ENCODE measurements at places on chromosomes 16 and 17.

DNA sequence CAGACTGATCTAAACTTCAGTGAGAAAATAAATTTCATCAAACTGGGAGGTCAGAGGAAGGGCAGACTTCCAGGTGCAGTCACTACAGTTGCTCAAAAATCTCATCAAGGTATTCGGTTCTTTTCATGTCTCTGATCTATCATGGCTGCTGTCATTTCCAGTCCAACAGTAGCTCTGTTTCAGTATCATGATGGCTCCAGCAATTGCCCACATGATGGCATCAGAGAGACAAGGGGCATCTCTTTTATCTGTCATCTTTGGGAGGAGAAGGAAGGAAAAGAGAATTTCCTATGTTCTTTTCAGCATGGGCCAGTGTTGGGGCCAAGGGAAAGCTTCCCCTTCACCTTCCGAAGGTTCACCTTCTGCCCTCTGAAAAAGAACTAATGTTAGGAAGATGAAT is 504.9 kb upstream of the HSBP1 start:
- no peak for ATAC-seq

DNA sequence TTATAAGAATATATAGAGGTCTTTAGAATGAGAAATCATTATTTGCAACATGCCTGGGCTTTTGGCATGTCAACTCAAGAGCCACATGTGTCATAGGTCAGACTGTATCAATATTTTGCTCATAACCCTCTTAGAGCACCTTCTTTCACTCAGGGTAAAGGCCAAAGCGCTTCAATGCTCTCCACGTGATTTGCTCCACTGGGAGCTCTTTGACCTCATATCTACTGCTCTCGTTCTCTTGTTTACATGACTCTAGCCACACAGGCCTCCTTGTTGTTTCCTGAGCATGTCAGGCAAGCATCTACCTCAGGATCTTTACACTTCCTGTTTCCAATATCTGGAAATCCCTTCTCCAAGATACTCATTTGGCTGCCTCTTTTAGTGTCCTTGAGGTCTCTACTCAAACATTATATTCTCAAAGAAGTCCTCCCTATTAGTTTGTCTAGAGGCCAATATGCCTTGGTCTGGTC is 148.4 kb downstream of the TOX3 start:
- no peak for ATAC-seq

DNA sequence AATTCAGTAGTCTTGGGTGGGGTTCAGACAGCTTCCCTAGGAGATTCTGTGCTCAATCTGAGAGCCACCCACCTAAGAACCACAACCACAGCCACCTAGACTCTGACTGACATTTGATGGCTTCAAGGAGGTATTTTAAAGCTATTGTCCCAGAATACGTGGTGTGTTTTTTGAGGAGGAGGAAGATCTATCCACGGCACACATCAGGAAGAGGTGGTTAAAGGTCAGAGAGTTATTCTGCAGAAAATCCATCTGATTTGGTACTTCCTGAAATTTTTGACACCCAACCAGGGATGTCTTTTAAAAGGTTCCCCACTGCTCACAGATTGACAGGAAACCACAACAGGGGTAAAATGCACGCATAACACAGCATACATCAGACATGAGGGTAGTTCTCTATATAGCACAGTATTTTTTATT is 25.1 kb downstream of the SMARCE1 start:
- ATAC-seq = peak; percentile 34

- no peak for ATAC-seq
Measured at GRCh38 chr16:72112452-72112792, 18.8 kb downstream of the DHX38 start.

- no peak for ATAC-seq
Measured at GRCh38 chr16:85625485-85626117, 12.5 kb downstream of the GSE1 start.

DNA sequence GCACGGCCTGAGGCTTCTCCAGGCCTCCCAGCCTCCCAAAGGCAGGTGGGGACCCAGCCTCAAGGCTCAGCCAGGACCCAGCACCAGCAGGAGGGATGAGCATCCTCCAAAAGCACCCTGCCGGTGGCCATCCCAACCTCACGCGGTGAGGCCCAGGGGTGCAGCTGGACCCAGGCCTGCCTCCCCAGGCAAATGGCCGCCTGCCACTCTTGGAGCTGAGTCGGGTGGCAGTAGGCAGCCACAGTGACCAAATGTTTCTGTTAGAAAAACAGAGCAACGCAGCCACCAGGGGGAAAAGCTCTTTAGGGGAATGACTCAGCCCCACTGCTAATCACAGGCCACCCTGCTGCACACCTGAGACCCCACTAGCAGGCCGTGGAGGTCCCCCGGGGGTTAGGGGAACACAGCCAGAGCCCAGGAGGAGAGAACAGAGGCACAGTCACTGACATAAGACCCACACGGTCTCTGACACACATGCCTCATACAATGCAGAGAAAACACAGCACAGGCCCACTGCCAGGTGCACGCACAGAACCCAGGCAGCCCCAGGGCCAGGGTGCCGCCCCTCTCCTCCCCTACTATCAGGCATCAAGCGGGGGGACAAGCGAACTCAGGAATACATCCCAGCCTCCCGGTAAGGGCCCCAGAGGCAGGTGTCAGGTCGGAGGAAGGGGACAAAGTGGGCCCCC is 12.4 kb downstream of the BCAR1 start:
- no peak for ATAC-seq

DNA sequence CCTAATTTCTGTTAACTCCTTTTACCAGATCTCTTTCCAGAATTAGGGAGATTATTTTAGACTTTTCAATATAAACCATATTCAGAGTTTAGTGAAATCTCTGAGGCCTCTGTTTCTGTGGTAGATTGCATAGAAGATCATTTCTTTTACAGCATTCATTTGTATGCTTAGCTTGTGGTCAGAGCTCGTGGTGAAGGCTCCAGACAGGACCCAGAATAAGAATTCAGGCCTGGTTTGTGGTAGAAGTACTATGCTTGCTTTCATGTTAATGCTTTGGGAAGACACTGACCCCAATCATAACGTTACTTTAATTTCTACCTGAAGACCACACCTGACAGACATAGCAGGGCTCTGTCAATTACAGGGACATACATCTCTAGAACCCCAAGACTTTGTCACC is 258.1 kb downstream of the FTO start:
- no peak for ATAC-seq

DNA sequence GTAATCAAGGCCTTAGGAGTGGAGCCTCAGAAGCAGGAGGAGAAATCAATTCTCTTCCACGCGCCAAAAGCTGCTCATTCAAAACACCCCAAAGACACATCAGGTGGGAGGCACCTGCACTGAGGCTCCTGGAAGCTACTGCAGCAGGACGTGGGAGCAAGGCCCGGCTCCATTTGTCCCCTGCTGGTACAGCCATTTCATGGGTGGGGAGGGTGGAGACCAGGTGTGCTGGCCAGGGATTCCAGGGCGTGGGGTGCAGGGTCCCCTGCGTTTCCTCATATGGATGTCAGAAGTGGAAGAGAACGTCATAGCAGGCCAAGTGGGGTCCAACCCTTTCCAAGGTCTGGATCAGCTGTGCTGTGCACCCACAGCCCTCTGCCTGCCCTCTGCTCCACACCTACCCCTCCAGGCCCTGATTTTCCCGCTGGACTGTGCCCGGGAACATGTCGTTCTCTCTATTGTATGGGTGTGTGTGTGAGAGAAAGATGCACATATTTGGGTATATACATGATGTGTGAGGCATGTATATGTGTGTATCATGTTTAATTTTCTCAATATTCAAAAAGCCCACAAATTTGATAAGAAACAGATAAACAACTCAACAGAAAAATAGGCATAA is 39.2 kb upstream of the CBX4 start:
- no peak for ATAC-seq

- ATAC-seq = no peak
Measured at GRCh38 chr16:48421741-48422140, 36.5 kb upstream of the SIAH1 start.

DNA sequence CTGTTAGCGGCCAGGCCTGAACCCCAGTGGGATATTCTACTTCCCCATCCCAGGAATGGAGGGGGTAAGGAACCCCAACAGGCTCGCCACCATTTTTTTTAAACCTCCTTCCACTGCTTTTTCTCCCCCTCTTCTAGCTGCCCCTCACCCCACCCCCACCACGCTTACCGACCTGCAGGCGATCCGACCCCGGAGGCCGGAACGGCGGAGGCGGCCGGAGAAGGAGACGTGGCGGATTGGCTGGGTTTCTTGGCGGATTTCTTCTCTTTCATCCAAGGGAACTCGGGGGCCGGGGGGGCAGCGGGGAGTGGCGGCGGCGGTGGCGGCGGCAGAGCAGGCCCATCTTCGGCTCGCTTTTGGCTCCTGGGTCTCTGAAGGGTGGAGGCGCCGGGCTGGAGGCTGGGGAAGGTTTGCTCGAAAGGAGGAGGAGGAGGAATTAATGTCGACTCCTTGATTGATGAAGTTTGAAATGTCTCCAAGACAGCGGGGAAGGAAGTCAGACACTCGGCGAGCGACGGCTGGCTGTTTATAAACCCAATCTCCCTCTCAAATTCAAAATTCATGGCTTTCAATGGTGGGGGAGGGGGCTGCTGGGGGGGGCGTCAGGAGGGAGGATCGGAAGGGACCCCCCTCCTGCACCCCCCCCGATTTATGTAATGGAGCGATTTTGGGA is 424 bp downstream of the HOXB2 start:
- peak; percentile 2 for ATAC-seq

DNA sequence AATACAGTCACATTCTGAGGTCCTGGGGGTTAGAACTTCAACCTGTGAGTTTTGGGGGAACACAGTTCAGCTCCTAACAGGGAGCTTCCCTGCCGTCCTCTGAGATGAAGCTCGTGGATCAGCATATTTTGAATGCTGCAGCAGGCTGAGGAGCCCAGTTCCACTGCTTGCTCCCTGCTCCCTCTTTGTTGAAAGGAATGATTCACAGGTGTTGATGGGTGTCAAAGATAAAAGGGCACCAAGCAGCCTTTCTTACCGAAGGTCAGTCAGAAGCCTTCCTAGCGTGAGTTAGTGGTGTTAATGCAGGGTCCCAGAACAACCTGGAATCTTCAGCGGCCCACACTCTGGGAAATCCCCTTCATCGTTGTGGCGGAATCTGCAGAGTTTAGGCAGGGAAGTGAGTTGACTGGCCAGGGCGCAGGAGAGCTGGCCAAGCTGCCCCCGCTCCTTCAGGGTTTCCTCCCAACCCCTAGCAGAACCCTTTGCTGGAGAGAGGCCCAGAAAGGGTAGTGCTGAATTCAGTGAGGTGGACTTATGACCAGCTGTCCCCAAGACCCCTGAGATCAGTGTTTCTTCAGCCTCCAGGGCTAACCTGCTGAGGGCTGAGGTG is 114.8 kb downstream of the GNAO1 start:
- no peak for ATAC-seq

GRCh38 chr17:51745993-51746392 is 412.5 kb downstream of the CA10 start:
- ATAC-seq = no peak

- ATAC-seq = no peak
Measured at GRCh38 chr16:71854369-71854948, 8.7 kb downstream of the ATXN1L start.

DNA sequence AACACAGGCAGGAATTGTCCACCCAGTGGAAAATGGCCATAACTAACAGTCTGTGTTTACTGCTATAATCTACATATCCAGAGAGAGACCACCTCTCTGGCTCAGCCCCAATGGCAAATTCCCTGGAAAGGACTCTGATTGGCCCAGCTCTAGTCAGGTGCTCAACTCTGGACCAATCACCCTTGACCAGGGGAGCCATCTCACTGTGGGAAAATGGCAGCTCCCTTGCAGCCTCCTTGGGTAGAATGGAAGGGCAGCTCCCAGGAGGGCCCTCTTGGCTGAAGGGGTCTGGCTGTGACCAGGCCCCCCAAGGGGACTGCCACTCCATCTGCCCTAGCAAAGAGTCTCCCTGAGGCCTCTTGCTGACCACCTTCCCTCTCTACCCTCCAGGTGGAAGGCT is 3.1 kb downstream of the ALOX15B start:
- ATAC-seq = no peak

DNA sequence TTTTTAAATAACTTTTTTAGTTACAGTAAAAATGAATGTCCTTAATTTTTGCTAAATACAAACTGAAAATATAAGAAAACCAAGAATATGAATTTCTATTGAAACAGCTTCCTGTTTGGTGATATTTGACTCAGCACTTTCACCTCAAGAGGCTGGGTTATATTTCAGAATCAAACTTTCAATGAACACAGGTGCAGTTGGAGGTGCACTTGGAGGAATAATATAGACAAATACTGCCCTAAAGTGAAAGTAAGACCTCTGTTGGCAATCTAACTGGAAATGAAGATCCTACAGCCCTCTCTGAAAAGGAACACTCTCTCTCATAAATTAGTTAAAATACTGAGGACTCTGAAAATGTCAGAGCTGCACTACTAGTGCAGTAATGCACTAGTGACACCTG is 106.2 kb downstream of the BRIP1 start:
- no peak for ATAC-seq

- no peak for ATAC-seq
Measured at GRCh38 chr17:81173052-81173761, 7.2 kb upstream of the AATK start.

DNA sequence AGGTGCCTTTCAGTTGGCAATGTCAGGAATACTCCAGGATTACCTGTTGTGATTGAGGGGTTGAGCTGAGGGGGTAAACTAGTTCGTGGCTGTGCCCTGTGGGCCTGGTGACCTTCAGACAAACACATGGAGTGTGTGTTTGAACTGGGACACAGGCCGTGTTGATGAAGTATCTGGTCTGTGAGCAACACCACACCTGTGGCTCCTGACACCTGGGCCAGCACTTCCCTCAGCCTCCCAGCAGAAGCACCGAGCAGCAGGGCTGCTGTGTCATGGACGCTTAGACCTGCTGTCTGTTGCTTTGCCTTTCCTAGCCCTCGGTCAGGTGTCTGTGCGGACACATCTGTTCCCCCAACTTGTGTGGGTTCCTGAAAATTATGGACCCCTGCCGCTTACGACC is 82.9 kb downstream of the KSR1 start:
- ATAC-seq = no peak

GRCh38 chr17:47942096-47942510 is 732 bp downstream of the PNPO start:
- no peak for ATAC-seq

GRCh38 chr17:19645734-19646201 is 2.8 kb upstream of the ALDH3A2 start:
- ATAC-seq = no peak

- ATAC-seq = no peak
Measured at GRCh38 chr16:82623241-82623640, 3.5 kb upstream of the CDH13 start.

DNA sequence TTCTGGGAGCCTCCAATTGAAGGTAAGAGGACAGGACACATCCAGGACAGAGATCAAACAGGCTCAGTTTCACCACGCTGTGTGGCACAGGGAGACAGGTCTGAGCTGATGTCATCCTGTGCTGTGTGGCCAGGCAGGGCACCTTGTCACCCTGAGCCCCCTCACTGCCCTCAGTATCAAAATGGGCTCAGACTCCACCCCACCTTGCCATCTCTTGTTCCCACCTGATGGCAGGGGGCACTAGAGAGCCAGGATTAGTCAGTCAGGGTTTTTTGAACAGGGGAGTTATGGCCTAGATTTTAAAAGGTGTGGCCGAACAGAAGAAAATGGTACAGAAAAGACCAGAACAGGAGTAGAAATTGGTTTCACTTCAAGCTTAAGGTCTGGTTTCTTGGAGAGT is 2.6 kb downstream of the KAT2A start:
- ATAC-seq = no peak
